ENCODE measurements at places on chromosomes 7 and 10.

GRCh38 chr7:70615066-70615606, 516.8 kb upstream of the GALNT17 start:
- DNase-seq, result no peak

DNA sequence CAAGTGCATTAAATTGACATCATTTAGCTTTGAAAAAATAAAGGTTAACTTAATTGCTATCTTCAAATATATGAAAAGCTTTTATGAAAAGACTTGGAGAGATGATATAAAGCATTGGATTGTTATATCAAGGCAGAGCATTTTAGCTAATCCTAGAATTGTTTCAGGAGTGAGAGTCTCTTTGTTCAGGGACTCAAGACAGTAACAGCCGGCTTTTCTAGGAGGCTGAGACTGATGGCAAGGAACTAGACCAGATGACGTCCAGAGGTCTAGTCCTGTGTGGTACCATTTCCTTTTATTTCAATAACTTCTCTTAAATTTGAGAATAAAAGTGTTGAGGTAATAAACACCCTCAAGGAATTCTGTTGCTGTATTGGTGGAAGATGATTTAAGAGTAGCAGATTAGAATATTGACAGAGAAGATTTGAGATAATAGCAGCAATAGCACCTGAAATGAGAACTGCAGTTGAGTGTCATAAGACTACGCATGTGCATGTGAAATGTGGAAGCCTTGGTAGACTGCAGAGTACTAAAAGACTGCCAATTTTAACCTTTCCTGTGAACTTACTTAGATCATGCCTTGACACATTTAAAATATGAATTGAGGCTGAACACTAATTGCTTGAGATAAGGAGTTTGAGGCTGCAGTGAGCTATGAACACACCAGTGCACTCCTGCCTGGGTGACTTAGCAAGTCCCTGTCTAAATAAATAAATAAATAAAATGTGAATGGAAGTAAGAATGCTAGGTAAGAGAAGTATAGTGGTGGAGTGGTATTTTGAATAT, 79.6 kb downstream of the ZNRF2 start:
- DNase-seq, result no peak

- DNase-seq, result no peak
Observed at GRCh38 chr7:22174574-22174953, 182.4 kb downstream of the RAPGEF5 start.

- DNase-seq, result peak; percentile 64
Observed at GRCh38 chr10:73625004-73625883, 16.0 kb downstream of the MYOZ1 start.

GRCh38 chr7:120933475-120933874, 17.1 kb upstream of the ING3 start:
- no peak for DNase-seq

GRCh38 chr7:36441344-36442022, 51.8 kb downstream of the ANLN start:
- DNase-seq, result no peak

Data from T47D (cell line).